Activated effector memory CD4-positive, alpha-beta T cell treated with Interleukin-2 at 50 U/mL for 16 hours (primary cell): ENCODE measurements at places on chromosomes 1 and 21.

DNA sequence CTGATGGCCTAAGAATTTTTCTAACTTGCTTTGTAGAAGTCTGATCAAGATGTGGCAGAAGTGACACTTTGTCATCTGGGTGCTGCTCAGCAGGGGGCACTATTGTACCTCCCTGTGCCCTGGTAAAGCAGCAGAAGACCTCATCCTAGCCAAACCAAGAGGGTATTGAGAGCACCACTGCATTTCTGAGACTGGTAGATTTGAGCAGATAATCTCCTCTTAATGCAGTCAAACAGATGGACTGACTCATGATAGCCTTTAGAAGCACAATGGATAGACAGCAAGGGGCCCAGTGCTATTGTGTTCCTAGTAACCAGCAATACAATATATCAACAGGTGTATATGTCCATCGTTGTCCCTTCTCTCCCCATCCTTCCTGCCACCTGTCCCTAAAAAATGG lies 5.7 kb downstream of the TPM3 start:
- peak; percentile 46 for DNase-seq

DNA sequence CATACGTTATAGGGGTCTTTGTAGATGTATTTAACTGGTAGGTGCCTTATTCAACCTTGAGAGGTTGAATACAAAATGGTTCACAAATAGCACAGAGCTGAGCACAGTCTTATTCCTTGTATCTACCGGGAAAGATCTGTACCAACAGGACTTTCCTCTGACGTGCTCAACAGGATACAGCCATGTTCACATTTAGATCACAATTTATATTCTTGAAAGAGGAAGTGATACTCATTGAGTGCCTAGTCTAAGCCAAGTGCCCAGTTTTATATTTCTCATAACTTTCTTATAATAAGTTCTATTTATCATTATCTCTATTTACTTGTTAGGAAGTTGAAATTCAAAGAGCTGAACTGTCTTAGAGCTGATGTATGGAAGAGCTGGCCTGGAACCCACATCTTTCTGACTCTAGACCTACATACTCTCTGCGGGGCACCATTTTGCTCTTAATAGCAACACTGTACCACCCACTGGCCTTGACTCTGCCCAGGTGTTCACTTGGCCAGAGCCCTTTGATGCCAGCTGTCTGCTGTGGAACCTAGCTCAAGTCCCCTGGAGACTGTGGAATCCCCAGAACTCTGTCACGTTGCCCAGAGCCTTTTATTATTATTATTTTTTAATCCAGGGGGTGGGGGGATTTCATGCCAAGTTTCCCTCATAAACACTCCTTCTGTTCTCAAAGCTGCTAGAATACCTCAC lies 156.2 kb downstream of the TPR start:
- no peak for DNase-seq

GRCh38 chr1:215407575-215407974 lies 159.5 kb upstream of the KCTD3 start:
- no peak for DNase-seq

- DNase-seq: no peak
These were observed 12.1 kb upstream of the AIM2 start for GRCh38 chr1:159088546-159089183.

DNA sequence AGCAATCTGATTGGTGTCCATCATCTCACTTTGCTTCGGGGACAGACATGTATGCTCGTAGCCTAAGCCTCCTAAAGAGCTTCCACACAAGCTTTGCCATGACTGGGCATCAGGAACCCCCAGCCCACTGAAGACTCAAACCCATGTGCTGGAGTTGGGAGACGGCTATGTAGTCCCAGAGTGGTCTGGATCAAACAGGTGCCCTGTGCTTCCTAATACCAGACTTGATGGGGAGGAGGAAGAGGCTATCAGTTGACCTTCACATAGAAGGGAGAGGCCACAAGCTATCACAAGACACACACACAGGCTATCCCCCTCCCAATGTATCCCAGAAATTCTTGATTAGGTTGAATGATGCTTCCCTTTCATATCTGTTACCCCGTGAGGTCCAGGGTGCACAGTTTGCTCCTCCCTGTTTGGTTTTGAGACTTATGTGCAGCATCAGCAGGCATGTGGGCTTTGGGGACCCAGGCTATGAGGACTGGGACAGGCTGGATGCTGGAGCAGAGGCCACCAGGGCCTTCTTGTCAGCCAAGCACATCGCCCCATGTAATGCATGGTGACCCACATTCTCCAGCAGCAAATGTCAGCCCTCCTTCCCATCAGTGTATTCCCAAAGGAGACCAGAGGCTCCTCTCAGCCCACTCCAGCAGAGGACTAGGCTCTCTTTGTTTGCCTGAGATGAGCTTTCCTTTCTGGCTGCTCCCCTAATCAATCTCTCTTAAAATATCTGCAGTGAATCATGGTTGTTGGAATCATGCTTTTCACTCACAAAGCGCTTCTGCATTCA lies 159.8 kb downstream of the GRIK3 start:
- no peak for DNase-seq

DNA sequence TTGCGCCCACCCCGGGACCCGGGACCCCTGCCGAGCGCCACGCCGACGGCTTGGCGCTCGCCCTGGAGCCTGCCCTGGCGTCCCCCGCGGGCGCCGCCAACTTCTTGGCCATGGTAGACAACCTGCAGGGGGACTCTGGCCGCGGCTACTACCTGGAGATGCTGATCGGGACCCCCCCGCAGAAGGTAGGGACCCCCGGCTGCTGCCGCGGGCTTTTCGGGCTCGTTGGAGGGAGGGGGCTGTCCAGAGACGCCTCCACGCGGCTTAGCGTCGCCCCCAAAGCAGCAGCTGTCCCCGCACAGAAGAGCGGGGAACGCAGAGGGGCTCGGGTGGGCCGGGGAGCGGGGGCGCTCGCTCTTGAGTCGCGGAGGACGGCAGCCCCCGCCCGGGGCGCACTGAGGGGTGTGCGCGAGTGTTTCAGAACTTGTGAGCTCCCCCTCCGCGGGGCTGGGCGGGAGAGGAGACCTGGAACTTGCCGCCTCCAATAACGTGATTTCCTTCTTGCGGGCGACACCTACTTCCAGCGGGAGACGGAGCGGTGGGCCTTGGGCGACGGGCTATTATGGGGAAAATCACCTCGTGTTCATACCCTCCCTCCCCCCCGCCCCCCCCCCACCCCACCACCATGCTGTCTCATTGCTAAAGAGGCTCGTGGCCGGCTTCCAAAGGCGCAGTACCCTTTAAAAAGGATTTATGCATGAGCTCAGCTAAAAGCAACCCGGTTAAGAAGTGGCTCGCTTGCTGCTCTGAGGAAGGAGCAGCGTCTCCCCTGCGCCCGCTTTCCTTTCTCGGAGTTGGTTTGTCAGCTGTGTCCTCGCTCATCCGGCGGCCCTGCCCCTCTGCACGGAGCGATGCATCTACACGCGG lies 664 bp downstream of the BACE2 start:
- DNase-seq: no peak

- DNase-seq: no peak
These were observed 201.7 kb downstream of the NRIP1 start for GRCh38 chr21:14862794-14863720.

GRCh38 chr1:204105131-204105515 lies 32.2 kb downstream of the SOX13 start:
- DNase-seq: no peak

DNA sequence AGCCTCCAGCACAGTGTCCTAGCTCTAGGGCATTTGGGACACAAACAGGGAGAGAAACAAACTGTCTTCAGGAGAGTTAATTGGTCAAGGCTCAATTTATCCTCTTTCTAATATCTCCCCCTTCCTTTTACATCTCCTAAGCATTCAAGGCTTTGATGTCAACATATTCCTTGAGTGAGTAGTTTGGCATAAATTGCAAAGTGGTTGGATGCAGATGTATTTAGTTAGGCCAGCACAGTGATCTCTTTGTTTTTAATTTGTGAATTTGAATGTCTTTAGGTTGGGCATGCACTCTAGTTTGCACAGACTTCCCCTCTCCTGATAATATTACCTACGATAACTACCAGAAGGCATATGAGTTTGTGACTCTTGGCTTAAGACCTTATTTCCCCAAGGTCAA lies 12.5 kb upstream of the OLFML2B start:
- no peak for DNase-seq

DNA sequence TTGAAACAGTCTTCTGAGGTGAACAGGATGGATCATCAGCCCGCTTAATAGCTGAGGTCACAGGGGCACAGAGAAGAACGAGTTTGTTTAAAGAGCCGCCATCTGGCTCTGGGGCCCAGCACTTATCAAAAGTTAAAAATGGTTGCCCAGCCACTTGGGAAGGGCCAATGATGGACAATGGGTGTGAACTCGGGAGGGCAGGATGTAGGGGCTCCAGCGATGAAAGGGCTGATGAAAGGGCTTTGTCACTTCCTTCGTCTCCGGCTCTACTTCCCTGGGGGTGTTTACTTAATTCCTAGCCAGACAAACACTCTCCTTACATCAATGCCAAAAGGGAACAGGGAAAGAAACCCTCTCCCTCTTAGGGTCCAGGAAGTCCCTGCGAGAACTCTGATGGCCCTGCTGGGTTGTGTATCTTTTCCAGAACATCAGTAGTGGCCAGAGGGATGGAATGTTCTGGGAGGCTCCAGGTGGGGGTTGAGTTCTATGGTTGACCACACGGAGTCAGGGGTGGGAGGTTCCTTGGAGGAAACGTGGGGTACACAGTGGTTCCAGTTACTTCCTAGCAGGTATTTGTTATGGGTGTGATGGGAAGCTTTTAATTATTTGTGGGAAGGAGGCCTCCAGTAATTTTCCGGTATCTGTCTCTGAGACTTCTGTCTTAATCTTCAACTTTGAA lies 9.0 kb upstream of the ABCG1 start:
- no peak for DNase-seq

DNA sequence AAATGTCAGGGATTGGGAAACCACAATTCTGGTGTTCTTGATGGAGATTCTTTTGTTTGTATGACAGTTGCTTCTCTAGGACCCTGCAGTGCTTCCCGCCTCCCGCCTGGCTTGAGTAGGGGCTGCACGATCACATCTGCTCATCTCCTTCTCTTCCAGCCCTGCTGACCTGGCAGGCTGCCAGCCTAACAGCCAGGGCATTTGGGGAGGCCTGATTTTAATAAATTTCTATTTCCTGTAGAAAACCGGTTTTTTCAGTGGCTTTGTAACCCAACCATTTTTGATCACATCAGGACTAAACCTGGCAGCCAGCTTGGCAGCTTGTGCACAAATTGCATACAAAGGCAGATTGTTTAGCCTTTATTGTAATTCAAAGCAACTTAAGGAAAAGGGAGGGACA lies 78.9 kb downstream of the UBE2U start:
- no peak for DNase-seq

- no peak for DNase-seq
These were observed 24.9 kb downstream of the SYT11 start for GRCh38 chr1:155884031-155884960.

- DNase-seq: no peak
These were observed 18.8 kb upstream of the ACTRT2 start for GRCh38 chr1:3002349-3003038.

GRCh38 chr1:19405761-19406487 lies 79.4 kb downstream of the CAPZB start:
- no peak for DNase-seq

GRCh38 chr1:114103992-114104391 lies 49.7 kb downstream of the SYT6 start:
- no peak for DNase-seq

GRCh38 chr1:160797861-160798273 lies 1.9 kb downstream of the LY9 start:
- peak; percentile 63 for DNase-seq

DNA sequence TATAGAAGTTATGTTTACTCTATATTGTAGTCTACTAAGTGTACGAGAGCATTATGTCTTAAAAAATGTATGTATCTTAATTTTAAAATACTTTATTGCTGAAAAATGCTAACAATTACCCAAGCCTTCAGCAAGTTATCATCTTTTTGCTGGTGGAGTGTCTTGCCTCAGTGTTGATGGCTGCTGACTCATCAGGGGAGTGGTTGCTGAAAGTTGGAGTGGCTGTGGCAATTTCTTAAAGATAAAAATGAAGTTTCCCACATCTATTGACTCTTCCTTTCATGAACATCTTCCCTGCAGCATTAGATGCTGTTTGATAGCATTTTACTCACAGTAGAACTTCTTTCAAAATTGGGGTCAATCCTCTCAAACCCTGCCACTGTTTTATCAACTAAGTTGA lies 95.8 kb downstream of the CDC7 start:
- no peak for DNase-seq

GRCh38 chr1:22900451-22900850 lies 72.2 kb downstream of the LACTBL1 start:
- no peak for DNase-seq

GRCh38 chr1:37064039-37064438 lies 29.7 kb upstream of the GRIK3 start:
- no peak for DNase-seq

DNA sequence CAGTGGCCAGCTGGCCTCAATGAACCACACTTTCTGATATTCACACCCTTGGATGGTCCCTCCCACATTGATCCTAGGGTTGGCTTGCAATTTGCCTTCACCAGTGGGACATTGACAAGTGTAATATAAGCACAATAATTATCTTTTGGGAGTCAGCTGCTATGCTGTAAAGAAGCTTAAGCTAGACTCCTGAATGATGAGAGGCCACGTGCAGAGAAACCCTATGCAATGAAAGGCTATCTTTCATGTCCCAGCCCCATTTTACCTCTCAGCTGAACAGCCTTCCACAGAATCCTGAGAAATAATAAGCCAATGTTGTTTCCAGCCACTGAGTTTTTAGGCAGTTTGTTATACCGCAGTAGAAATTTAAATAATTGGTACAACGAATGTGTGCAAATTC lies 11.1 kb upstream of the C8A start:
- no peak for DNase-seq

GRCh38 chr1:53317646-53318539 lies 10.0 kb downstream of the LRP8 start:
- no peak for DNase-seq

- DNase-seq: no peak
These were observed 139.9 kb downstream of the DPYD start for GRCh38 chr1:97780884-97781283.

DNA sequence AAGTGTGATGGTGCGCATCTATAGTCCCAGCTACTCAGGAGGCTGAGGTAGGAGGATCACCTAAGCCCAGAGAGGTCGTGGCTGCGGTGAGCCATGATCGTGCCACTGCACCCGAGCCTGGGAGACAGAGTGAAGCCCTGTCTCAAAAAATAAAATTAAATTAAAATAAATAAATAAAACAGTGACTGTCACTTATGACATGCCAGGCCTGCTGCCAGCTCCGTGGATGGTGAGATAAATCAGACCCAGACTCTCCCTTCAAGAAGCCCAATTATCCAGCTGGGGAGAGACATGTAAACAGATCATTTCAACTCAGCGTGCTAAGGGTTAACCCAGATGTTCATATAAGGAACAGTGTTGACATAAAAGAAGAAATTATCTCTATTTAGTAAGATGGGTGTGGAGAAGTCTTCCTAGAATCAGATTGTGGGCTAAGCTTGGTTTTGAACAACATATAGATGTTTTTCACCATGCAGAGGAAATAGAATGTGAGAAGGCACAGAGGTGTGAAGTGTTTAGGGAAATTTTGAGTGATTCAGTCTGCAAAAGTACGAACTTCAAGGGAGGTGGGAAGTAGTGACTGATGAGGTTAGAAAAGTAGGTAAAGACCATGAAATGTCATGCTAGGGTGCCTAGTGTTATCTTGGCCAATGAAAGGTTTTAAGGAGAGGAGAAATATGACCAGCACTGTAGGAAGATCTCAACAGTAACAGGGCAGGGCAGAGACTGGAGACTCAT lies 18.3 kb downstream of the YARS1 start:
- no peak for DNase-seq

- DNase-seq: no peak
These were observed 11.0 kb upstream of the ZFP69B start for GRCh38 chr1:40439247-40439646.
